ENCODE measurements at places on chromosomes 7 and 10.
A peak's percentile ranks its signal among the peaks of the same experiment; 100 is the strongest.

- DNase-seq = no peak
Measured at GRCh38 chr7:128902761-128903585, 7.5 kb downstream of the KCP start.

- peak; percentile 46 for DNase-seq
Measured at GRCh38 chr7:2231992-2232765, 566 bp downstream of the MAD1L1 start.

DNA sequence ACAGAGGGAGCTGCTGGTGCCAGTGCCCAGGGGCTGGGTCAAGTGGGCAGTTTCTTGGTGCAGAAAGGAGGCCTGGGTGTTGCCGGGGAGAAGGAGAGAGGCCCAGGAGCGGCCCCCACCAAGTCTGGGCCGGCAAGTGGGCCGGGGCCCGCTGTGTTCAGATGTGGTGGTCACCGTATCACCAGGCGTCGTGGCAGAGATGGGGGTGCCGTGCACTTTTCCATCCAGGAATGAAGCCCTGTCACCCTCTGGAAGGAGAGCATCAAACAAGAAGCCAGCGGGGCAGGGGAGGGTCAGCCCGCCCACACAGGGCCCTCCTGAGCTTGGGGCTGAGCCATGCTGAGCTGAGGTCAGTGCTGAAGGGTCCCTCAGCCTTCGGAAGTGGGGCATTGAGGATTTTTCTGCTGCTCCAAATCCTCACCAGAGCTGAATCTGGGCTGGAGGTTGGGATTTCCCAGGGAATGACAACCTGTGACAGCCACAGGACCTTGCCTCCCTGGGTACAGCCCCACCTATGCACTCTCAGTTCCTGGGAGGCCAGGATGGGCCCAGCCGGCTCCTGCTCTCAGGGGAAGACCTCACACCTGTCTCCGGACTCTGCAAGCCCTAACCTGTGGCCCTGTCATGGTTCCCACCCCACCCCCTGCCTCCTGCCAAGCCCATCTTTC lies 27.9 kb upstream of the INPP5A start:
- peak; percentile 3 for DNase-seq

DNA sequence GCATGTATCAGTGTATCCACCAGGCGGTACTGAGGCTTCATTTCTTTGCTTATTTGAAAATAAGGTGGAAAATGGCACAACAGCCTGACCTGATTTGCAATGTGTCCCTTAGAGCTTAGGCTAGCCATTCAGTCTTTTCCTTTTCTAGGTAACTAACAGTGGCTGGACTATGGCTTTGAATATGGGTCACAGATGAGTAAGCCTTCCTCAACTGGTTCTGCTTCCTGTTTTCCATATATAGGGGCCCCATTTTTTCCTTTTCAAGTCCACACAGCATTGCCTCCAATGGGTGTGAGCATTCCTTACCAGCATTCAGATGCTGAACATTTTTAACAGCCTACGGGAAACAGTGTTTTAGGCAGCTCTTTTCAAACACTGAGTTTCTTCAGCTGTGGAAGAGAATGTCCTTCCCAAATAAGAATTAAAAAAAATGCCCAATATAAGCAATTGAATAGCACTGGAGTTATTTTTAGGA lies 3.9 kb upstream of the ITGB1 start:
- no peak for DNase-seq

- no peak for DNase-seq
Measured at GRCh38 chr10:117135026-117135372, 3.1 kb downstream of the VAX1 start.

- no peak for DNase-seq
Measured at GRCh38 chr7:99390941-99391602, 16.5 kb downstream of the ARPC1B start.

GRCh38 chr10:23065181-23065948 lies 30.0 kb upstream of the MSRB2 start:
- no peak for DNase-seq

GRCh38 chr7:111867348-111867931 lies 305.1 kb upstream of the IMMP2L start:
- DNase-seq = no peak

DNA sequence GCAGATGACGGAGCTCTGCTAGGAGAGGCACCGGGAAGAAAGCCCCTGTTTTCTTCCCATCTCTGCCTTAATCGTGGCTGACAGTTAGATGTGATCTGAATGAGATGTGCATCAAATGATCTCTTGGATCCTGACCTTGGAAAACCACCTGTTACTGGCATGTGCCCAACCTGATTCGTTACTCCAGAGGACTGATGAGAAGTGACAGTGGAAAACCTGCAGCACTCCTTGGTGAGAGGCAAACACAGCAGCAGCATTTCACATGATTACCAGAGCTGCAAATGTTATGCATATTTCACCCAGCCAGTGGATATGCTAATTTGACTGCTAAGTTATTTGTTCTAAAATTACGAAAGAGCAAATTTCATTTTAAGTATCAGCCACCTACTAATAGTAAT lies 95.3 kb downstream of the PTPRN2 start:
- no peak for DNase-seq

DNA sequence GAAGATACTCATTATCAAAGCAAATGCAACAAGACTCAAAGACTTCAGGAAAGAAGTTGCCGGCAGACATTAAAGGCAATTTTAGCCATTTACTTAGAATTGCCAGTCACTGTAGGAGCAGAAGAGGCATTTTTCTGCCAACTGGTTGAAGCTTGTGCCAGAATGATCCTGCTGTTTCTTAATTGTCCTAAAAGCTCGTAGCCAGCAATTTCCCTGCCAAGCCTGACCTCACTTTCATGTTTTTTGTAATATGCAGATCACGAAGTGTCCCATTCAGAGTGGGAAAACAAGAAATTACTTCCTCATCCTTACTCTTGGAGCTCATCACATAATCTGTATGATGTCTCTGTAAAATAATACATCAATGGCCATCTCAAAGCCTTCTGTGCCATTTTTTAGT lies 130.9 kb upstream of the ANKRD1 start:
- DNase-seq = no peak

- peak; percentile 70 for DNase-seq
Measured at GRCh38 chr7:131027287-131027773, 293.3 kb upstream of the KLF14 start.

- DNase-seq = no peak
Measured at GRCh38 chr7:79405368-79405767, 48.1 kb downstream of the MAGI2 start.

GRCh38 chr7:28180364-28181147 lies at the start of gene JAZF1:
Gene JAZF1, minus strand, starts transcription at chr7:28180795.
- peak; percentile 66 for DNase-seq

GRCh38 chr10:84328418-84329195 lies at the start of gene CCSER2:
Gene CCSER2, plus strand, starts transcription at chr10:84328589. Its CDS starts 42,464 bp downstream, at chr10:84371053.
- peak; percentile 98 for DNase-seq
